Urothelium cell line (cell line): ENCODE measurements at places on chromosomes 4 and X.
A peak's percentile ranks its signal among the peaks of the same experiment; 100 is the strongest.

GRCh38 chr4:132998585-132999230 lies 150.4 kb upstream of the PCDH10 start:
- DNase-seq = no peak

DNA sequence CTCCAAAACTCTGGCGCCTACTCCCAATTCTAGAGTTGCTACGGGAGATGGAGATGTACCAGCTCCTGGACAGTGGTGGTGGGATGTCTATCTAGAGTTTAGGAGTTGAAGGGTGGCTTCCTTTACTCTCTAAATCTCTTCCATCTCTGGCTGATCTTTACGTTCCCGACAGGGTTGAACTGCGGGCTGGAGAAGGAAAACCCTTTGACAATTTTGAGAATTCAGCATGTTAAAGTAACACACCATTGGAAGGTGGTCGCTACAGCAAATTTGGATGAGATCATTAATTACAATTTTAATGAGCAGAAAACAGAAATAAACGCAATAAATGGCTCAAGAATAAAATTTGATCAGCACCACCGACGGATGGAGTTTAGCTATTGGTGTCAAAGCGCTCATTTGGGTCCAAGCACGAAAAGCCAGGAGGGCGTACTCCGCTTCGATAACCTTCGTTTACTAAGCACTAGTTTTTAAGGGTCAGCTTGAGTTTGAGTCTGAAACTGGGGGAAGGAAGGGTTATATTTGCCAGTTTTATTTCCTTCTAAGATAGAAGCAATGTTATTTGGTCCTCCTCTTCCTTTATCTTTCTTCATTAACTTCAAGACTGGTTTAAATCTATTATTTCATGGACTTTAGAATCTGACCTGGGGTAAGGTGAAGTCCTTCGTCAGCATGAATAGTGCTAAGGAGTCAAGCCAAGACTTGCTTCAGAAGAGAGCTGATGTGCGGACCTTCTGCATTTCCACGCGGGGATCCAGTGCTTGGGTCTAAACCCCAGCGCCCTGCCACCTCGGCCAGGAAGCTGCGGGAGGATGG lies 1.5 kb upstream of the NKX6-1 start:
- no peak for DNase-seq

GRCh38 chr4:19314116-19314515 lies 937.6 kb upstream of the SLIT2 start:
- DNase-seq = no peak

DNA sequence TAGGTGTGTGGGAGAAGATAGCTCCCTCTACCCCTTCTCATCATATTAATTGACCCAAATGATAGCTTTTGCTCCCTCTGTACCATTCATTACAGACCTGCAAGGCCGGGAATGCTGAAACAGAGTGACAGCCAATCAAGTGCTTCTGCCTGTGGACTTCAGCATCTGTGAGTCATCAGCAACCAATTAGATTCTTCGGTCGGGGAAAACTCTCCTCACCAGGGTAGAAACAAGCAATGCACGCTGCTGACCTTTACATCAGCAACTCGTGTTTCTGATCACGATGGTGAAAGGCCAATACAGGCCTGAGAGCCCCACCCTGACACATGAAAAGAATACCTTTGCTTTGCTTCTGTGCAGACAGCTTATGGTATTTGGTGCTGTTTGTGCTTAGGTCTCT lies 347.2 kb upstream of the DDX53 start:
- DNase-seq = peak; percentile 1

DNA sequence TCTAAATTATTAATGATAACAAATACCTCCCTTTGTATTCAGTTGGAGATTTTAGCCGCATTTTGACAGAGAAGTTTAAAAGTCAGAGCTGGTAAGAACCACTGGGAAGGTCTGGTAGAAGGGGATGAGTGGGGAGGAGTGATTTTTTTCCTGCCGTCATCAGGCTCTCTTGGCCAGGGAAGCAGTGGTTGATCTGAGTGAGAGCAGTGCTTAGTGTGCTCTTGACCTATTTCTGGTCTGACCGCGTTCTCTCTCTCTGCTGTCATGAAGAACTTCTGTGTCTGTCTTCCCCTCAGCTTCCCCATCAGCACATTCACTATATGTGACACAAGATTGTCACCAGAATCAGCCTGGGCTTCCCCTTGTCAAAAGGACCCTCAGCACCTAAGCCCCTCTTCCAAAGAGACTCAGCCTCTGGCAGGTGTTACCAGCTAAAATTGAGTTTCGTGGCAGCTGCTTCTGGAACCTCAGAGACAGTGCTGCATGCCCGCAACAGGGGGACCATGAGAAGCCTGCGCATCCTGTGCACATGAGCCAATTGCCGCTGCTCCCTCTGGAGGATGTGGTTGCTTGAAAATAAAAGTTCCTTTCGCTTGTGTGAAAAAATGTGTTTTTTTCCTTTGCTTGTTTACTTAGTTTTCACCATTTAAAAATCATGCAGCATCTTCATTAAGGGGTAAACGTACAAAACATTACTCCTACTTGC lies 268.9 kb downstream of the C4orf33 start:
- no peak for DNase-seq

GRCh38 chr4:174358829-174359228 lies 75.1 kb downstream of the CEP44 start:
- peak; percentile 32 for DNase-seq

DNA sequence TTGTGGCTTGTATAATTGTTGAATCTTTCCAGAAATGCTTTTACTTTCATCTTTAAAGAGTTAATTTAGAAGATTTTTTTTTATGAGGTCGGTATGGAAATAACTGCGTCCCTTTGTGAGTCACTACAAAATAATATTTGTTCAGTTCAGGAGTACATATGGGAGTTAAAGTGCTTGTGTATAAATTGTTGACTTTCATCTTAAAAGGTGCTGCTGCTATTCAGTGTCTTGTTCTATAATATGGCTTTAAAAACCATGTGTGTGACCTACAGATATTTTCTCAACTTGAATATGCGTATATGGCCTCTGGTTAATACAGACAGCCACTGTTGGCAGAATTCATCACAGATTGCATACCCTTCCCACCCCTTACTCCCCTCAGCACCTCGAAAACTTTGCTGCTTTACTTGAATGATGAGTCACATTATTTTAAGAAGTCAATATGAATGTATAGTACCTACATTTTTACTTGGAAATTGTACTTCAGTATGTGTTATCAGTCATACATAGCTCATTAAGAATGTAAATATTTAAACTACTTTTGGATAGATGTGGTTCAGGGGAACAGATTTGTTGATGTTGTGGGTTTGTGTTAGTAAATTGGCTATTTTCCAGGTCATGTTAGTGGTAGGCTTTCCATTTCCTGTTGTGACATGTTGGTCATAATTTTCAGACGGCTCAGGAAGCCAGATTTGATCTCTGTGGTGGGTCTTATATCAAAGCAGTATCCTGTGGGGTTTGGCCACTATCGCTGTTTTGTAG lies 1.5 kb downstream of the CLCN3 start:
- DNase-seq = no peak

- peak; percentile 61 for DNase-seq
These were observed 674 bp downstream of the SH3D19 start for GRCh38 chr4:151324752-151325110.

GRCh38 chr4:157045507-157046127 lies 30.3 kb upstream of the GLRB start:
- DNase-seq = peak; percentile 66

GRCh38 chr4:95288552-95288951 lies 260.2 kb downstream of the UNC5C start:
- DNase-seq = peak; percentile 18

GRCh38 chrX:47460561-47460960 lies 22.5 kb downstream of the ZNF41 start:
- DNase-seq = no peak

DNA sequence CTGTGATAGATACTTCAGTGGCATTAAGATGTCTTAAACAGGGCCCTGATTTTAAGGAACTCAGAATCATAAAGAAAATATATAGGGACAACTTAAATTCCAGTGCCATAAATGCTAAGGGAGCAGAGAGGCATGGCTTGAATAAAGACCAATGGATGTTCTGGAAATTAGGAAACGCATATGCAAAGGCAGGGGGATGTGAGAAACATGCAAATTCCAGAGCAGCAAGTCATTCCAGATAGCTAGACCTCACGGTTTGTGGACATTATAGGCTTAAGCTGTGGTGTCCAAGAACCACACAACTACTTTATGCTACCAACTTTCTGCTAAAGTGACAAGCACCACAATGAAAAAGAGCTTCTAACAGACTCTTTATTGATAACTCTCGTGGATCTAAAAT lies 132.6 kb upstream of the ANK2 start:
- DNase-seq = no peak

GRCh38 chr4:34644579-34645115 lies 1599.7 kb downstream of the ARAP2 start:
- no peak for DNase-seq

GRCh38 chr4:70637239-70637913 lies 8.8 kb downstream of the ENAM start:
- DNase-seq = no peak
